ENCODE measurements at places on chromosomes 2 and 18.
A peak's percentile ranks its signal among the peaks of the same experiment; 100 is the strongest.

GRCh38 chr2:216306868-216307267 is 65.4 kb downstream of the MARCHF4 start:
- DNase-seq = no peak

DNA sequence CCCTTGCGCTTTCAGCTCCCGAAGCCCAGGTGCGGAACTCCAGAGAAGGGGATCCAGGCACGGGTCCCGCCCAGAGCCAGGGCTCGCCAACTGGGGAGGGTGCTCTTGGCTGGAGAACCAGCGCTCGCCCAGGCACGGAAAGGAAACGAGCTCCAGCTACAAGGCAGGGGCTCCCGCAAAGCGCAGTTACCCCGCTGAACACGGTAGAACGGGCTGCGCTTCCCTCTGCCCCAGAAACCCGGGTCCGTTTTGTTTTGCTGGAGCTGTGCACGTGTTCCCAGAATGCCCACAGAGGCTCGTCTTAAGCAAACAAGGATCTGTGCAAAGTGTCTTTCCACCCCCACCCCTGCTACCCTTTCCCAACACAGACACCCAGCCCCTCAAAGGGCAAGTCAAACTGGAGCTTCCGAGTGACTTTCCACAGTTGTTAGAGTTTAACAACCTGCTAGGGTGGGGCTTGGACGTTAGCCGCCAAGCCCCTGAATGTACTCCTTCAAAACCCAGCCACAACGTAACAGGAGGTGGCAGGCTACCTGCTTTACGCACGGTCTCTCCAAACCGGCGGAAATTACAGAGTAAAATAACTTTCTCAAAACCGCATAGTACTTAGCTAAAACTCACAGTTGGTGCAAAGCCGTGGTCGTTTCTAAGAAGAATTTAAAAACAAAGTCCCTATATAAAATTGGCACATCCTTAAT is 775 bp downstream of the RNF125 start:
- peak; percentile 53 for DNase-seq

DNA sequence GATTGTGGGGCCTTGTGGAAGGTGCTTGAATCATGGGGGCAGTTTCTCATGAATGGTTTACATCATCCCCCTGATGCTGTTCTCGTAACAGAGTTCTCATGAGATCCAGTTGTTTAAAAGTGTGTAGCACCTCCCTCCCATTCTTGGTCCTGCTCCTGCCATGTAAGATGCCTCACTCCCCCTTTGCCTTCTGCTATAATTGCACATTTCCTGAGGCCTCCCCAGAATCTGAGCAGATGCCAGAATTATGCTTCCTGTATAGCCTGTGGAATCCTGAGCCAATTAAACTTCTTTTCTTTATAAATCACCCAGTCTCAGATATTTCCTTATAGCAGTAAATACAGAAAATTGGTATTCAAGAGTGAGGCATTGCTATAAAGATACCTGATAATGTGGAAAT is 15.6 kb upstream of the WDR75 start:
- no peak for DNase-seq

GRCh38 chr2:105782646-105783045 is 37.9 kb downstream of the NCK2 start:
- no peak for DNase-seq

DNA sequence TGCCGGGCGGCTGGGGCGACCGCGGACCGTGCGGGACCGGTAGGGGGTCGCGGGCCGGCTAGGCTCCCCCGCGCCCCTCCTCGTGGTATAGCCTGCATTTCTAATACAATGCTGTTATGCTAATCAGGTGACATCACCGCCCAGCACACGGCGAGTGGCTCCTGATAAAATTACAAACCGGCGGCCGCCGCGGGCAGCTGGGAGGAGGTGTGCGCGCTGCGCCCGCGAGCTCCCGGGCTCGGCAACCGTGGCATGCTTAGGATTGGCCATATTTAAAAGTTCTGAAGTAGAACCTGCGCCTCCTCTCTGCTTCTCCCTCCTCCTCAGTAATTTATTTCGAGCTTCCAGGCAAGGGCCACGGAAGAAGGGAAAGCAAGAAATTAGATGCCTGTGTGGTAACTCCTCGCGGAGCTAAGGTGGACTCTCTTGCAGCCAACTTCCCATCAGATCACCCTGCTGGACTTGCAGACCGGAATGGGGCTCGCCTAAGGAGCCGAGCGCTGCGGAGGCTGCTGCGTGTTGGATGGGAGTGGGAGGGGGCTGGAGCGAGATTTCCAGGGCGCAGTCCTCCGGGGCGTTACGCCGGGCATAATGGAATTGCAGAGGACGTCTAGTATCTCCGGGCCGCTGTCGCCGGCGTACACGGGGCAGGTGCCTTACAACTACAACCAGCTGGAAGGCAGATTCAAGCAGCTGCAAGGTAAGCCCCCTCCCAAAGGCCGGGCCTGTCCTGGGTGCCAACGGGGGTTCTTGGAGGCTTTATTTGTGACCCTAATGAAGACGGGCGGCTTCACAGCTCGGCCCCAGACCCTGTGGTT is 102.3 kb downstream of the SPTBN1 start:
- DNase-seq = peak; percentile 67

DNA sequence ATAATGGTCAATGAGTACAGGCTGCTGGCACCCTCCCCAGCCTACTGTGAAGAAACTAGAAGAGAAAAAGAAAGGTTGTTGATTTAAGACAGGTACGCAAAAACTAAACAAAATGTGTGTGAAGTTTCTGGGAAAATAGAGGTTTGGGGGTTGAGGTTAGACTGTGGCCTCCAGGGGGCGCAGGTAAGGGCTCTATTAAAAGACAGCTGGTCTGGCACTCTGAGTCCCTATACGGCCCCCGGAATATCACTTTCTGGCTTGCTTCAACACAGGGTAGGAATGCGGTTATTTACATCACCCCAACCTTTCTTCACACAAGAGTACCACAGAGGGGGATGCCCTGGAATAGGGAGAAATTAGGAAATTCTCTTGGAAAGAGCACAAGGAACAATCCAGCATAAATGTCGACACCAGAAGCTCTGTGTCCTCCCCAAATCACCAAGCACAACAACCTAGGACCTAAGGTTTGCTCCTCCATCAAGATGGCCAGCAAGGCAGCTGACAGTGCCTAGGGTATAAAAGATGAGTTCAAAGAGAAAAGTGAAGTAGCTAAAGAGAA is 480.8 kb upstream of the KLHL29 start:
- no peak for DNase-seq

GRCh38 chr2:201633661-201634249 is 9.5 kb downstream of the TMEM237 start:
- no peak for DNase-seq

DNA sequence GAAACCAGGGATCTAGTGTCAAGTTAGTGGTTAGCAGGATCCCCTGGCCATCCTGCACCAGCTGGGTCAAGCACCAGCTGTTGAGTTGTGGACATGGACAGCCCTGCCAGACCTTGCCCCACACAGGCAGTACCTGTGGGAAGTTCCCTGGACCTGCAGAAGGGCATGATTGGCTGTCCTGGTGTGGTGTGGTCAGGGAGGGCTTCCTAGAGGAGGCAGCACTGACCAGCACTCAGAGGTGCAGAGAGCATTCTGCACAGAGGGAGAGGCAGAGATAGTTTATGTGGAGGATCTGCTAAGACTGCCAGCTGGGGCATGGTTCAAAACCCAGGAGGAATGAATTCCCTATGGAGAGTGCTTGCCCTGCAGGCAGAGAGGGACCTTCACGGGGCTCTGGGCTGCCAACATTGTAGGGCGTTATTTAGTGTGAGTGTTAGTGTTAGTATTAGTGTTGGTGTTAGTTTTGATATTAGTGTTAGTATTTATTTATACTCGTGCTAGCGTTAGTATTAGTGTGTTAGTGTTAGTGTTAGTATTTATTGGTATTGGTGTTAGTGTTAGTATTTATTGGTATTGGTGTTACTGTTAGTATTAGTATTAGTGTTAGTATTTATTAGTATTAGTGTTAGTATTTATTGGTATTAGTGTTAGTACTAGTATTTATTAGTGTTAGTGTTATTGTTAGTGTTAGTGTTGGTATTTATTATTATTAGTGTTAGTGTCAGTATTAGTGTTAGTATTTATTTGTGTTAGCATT is 31.9 kb downstream of the TWIST2 start:
- DNase-seq = no peak

All from activated CD4-positive, CD25-positive, alpha-beta regulatory T cell treated with anti-CD3 and anti-CD28 coated beads, Interleukin-2, amount 50 U/mL, for 72 hours (primary cell).